ENCODE measurements at places on chromosomes 16 and 17.

DNA sequence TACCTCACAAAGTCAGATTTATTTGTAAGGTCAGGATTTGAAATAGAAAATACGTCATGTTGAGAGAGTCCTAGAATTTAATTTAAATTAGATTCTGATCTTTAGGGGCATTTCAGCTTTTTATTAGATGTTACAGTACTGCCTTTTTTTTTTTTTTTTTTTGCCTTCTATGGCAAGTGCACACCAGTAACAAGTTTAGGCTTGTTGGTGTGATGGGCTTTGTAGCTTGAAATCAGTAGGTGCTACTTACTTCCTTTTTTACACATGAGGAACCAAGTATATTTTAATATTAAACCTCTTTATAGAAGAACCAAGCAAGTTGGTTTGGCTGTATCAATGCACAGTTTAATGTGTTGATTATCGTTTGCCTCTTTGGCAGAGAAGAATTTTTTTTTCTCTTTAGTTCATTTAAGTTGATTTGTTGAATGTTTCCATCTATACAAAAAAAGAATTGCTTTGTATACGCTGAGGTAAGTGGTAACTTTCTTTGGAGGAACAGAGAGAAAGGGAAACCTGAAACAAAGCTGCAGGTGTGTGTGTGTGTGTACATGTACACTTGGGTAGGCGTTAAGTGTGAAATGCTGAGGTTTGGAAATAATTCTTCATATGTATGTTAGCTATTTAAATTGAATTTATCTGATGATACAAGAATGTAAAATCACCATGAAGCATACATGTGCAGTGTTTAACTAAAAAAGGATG lies 15.7 kb downstream of the RBL2 start:
- no peak overlapping the region for H3K4me3 ChIP-seq
- no peaks in the 10 kb centered on the region for H3K4me1 ChIP-seq
- DNase-seq, result no peak
- H3K27ac ChIP-seq, result no peak overlapping the region
- no peaks in the 10 kb centered on the region for H3K27me3 ChIP-seq
- peaks cover 71% of the 10 kb centered on the region for H3K36me3 ChIP-seq

DNA sequence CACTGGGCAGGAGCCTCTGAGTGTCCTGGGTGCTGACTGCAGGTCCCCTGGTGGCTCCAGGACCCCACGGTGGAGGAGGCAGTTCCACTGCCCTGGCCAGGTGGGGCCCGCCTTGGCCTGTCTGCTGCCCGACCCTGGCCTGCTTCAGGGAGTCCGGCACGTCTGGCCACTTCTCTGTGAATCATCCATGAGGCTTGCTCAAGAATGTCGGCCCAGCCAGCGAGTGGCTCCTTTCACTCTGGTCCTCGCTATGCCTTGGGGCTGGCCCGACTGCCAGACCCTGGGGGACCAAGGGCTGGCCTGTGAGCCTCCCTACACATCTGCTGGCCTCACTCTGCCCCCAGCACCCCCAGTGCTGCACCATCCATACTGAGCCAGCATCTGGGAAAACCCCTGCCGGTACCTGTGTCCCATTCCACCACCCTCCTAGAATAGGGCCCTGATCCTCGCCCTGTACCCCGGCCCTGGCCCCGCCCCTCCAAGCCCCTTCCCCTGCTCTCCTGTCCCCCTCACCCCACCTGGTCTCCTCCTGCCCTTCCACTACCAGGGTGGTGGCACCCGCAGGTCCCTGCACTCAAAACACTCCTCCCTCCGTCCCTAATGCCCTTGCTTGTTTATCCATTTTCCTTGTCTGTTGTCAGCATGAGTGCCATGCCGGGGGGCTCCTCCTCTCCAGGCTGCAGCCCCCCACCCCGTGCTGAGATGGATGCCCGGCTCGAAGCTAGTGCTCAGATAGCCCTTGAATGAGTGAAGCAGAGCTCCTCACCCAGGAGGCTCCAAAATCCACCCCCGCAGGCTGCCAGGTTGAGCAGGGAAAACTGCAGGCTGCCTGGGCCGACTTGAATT lies 35.5 kb downstream of the ADCY7 start:
- peaks cover 4% of the 10 kb centered on the region for H3K4me1 ChIP-seq
- no peak overlapping the region for H3K4me3 ChIP-seq
- no peaks in the 10 kb centered on the region for H3K27me3 ChIP-seq
- no peaks in the 10 kb centered on the region for H3K36me3 ChIP-seq
- peak; percentile 81 for DNase-seq

GRCh38 chr17:77045441-77046041 lies 95.2 kb upstream of the SEC14L1 start:
- DNase-seq, result no peak
- no peaks in the 10 kb centered on the region for H3K36me3 ChIP-seq
- H3K27me3 ChIP-seq, result no peaks in the 10 kb centered on the region

- H3K36me3 ChIP-seq, result no peaks in the 10 kb centered on the region
- H3K4me1 ChIP-seq, result no peaks in the 10 kb centered on the region
- no peak overlapping the region for H3K4me3 ChIP-seq
- no peaks in the 10 kb centered on the region for H3K27me3 ChIP-seq
Measured at GRCh38 chr16:12268606-12269005, 292.1 kb downstream of the SNX29 start.
